ENCODE measurements at places on chromosomes 3 and 15. TPM values are rescaled to one million over a fixed set of nuclear protein-coding genes. Genes with fewer than 3 reads are reported as not detected.

LINGO1 gene
- 4.5 TPM for total RNA-seq

PDIA3 gene
- 911 TPM for total RNA-seq

ADGRG7 gene
- total RNA-seq, result not detected

HTR3E gene
- not detected for total RNA-seq

ITIH4 gene
- 2.8 TPM for total RNA-seq

GOLGA8H gene
- total RNA-seq, result 0.32 TPM

ACY1 gene
- total RNA-seq, result 21.1 TPM

STRIT1 gene
- not detected for total RNA-seq

EXD1 gene
- not detected for total RNA-seq

PAK6 gene
- total RNA-seq, result 1.1 TPM

C3orf85 gene
- total RNA-seq, result not detected

AADACL2 gene
- not detected for total RNA-seq

P3H2 gene
- 46.9 TPM for total RNA-seq

TRAT1 gene
- not detected for total RNA-seq

TEX9 gene
- total RNA-seq, result 11.0 TPM

RYR3 gene
- 1.5 TPM for total RNA-seq

ECT2 gene
- total RNA-seq, result 16.4 TPM

PAK2 gene
- total RNA-seq, result 124 TPM

SYNPR gene
- not detected for total RNA-seq

SV2B gene
- not detected for total RNA-seq

CACNA1D gene
- total RNA-seq, result 0.41 TPM
